ENCODE measurements at places on chromosomes 7 and 10.

DNA sequence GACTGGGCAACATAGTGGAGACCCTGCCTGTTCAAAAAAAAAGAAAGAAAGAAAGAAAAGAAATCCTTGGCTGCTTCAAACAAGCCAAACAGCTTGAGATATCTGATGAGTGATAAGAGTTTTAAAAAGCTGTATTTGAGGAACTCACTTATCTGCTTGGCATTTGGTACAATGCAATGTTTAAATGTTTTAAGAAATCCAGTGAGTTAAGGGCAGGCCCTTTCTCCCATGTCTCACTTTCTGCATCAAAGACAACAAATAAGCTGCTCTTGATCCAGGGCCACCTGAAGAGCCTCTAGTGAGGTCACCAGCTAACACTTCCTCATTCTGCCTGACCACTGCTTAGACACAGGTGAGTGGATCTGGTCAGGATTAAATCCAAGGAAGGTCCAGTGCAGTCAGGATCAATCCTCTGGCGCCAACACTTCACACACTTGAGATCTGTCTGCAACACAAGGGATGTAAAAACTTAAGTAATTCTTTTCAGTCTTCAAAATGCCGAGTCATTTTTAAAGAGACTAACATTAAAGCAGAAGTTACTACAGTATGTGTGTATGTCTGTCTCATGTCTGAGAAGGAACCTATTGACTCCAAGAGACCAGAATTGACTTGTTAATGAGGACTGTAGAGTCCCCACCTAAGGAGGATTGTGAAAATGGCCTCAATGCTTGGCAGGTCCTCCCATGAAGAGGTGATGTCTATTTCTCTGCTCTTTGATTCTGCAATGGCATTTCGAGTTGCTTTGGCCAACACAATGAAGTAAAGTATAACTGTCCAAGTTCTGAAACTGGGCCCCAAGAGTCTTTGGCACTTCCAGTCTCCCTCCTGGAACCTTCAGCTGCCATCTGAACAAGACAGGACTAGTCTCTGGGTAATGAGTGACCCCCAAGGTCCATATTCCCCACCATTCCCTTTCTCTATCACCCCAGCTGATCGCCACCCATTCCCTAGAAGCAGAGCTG lies 43.1 kb downstream of the CREB3L2 start:
- DNase-seq, result no peak

DNA sequence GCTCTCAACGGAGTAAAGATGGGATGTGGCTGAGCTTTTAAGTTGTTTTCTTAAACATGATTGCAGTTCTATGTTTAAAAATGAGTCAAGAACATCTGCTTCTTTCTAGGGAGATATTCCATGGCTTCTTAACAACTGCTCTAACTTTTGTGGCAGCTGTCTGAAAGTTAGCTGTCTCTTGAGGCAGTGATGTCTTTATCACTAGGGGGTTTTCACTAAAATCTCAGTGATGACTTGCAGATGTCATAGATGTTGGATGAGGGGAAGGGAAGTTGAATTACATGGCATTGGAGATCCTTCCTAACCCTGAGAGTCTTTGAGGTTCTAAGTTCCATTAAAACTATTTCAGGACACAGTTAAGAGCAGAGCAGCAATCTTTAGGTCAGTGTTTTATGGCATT lies 43.5 kb downstream of the PRKG1 start:
- DNase-seq, result no peak

GRCh38 chr7:82572195-82572880 lies 128.8 kb upstream of the CACNA2D1 start:
- no peak for DNase-seq

- no peak for DNase-seq
Observed at GRCh38 chr10:85124603-85125051, 796.2 kb downstream of the CCSER2 start.

- no peak for DNase-seq
Observed at GRCh38 chr7:4939971-4940728, 18.8 kb downstream of the MMD2 start.

GRCh38 chr7:7992506-7992905 lies 23.9 kb downstream of the GLCCI1 start:
- no peak for DNase-seq
